ENCODE measurements at places on chromosomes 12 and 14.

- no peak for DNase-seq
These were observed 53.1 kb downstream of the CNTN1 start for GRCh38 chr12:40745386-40745785.

GRCh38 chr12:123961585-123962345, 10.9 kb downstream of the CCDC92 start:
- DNase-seq: no peak

DNA sequence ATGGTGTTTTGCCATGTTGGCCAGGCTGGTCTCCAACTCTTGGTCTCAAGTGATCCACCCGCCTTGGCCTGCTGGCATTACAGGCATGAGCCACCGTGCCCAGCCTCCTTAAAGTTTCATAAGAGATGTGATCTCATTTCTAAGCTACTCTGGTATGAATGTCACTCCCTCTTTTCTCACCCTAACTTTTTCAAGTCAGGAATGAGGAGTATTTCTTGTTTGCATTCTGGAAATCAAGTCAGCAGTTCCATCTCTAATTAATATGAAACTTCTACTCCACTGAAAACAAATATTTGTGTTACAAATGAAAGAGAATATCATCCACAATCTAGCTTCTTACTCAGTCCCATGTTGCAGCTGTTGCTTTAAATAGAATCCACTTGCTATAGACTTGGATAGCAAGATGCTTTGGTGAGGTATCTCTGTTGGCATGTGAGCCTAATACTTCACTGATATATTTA, 61.3 kb downstream of the ARF6 start:
- no peak for DNase-seq

DNA sequence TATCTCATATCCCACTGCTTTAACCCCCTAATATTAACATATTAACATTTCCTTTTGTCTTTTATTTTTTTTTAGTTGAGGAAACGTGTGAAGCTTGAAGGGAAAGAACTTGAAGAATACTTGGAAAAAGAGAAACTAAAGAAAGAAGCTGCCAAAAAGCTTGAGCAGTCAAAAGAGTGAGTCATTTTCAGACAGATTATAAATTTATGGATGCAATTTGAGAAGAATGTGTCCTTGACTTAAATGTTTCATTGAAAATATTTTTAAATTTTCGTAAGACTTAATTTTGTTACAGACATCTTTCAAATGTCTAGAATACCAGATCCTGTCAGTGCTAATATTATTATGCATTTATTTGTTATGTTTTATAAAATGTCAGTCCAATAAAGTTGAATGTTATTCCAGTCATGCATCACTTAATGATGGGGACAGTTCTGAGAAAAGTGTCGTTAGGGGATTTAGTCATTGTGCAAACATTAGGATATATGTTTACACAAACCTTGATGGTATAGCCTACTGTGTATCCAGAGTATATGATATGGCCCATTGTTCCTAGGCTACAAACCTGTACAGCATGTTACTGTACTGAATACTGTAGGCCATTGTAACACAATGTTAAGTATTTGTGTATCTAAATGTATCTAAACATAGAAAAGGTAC, 32.6 kb downstream of the CPSF2 start:
- DNase-seq: no peak

DNA sequence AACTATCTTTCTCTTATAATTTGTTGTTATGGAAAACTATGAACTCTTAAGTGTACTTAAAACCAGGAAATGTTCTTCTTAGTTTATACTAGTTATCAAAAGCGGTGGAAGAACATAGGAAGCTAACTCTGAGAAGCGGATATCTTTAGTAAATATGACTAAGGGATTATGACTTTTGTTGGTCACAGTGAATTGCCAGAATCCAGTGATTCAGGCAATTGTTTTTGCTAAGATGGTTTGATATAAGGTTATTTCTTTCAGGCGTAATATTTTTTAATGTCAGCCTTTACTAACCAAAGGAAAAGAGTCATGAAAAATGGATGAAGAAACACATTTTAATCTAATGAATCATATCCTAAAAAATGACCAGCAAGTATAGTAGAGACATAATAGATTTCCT, 473.5 kb downstream of the FOXG1 start:
- DNase-seq: no peak

DNA sequence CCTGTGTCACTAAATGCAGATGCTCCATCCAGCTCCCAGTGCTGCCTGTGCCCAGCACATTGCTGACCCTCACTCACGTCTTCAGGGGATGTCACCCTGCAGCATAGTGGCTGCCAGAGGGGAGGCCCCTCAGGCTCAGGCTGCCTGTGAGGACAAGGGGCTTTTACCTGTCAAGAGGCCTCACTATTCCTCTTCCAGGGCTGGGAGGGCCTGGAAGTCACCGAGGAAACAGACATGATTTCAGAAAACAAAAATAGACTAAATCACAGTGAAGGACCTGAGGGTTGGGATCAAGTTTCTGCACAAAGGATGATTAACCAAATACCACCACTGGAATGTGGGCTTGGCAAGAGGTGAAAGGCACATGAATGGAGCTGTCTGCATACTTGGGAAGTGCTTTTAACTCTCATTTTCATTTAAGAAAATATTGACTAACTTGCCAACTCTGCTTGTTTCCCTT, 1202.3 kb downstream of the BCL11B start:
- peak; percentile 75 for DNase-seq

DNA sequence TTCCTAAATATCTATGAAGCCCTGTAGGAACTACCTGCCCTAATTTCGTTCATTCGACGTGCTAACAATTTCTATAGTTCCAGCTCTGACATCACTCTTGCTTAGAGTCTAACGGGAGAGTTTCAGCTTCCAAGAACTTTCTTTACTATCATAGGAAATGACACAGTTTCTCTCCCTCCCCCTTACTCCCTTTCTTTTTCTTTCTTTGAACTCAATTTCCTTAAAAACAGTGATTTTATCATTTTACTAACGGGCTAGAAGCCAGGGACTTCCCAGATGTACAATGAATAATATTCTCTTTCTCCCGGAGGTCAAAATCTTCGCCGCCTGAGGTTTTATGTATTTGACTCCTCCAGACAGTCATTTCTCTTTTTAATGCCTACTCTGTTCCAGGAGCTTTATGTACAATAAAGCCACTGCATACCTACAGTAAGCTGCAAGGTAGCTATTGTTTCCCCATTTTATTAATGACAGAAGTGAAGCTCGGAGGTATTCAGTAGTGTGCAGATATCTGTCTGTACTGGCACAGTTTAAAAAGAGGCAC, 15.7 kb downstream of the SMCO2 start:
- no peak for DNase-seq

DNA sequence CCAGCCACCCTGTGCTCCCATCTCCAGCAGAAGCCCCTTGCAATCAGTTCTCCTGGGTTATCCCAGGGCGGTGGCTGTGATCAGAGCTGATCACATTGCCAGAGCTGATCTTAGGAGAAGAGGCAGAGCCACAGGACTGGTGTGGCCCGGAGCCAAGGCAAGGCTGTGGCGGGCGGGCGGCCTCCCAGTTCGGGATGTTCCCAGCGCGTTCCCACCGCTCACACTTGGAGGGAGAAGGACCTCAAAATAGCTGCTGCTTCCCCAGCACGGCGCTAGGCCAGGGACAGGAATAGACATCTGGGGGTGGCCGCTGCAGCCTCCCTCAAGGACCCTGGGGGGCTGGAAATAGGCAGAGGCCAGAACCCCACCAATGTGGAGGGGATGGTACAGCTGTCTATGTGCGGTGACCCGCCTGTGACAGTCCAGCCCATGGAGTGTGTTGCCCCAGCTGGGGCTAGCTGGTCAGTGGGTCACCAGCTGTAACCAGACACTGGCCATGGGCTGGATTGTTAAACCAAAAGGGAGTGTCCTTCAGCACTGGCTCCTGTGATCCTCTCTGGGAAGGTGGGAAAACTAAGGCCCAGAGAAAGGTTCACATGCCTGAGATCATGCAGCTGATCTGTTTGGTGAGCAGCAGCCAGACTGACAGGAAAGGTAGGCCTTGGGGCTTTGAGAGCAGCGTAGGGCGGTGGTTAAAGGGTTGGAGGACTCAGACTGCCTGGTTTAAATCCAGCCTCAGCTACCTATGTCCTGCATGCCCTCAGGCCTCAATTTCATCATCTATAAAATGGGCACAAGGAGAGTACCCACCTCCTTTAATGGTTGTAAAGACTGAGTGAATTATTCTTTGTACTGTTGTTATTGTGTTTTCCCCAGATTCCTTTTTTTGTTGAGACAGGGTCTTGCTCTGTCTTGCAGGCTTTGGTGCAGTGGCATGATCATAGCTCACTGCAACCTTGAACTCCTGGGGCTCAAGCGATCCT, 8.0 kb upstream of the POP5 start:
- DNase-seq: no peak

- DNase-seq: no peak
These were observed 88.9 kb downstream of the ESRRB start for GRCh38 chr14:76464856-76465255.

DNA sequence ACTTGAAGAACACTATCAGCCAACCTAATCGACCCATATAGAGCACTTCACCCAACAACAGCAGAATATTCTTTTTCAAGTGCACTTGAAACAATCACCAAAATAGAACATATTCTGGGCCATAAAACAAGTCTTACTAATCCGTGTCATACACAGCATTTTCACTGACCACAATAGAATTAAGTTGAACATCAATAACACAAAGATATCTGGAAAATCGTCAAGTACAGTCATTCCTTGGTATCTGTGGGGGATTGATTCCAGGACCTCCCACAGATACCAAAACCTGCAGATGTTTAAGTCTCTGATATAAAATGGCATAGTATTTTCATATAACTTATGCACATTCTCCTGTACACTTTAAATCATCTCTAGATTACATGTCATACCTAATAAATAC, 295.7 kb downstream of the BCL11B start:
- DNase-seq: no peak

GRCh38 chr12:67377541-67377940, 108.4 kb downstream of the CAND1 start:
- DNase-seq: peak; percentile 60

GRCh38 chr12:120720234-120720986, 5.2 kb upstream of the ACADS start:
- DNase-seq: peak; percentile 24

- DNase-seq: no peak
These were observed 50.0 kb upstream of the STON2 start for GRCh38 chr14:81450100-81450531.

GRCh38 chr12:71456316-71456715, 16.7 kb downstream of the LGR5 start:
- DNase-seq: no peak

- no peak for DNase-seq
These were observed 90.9 kb downstream of the B4GALNT3 start for GRCh38 chr12:550473-551260.

DNA sequence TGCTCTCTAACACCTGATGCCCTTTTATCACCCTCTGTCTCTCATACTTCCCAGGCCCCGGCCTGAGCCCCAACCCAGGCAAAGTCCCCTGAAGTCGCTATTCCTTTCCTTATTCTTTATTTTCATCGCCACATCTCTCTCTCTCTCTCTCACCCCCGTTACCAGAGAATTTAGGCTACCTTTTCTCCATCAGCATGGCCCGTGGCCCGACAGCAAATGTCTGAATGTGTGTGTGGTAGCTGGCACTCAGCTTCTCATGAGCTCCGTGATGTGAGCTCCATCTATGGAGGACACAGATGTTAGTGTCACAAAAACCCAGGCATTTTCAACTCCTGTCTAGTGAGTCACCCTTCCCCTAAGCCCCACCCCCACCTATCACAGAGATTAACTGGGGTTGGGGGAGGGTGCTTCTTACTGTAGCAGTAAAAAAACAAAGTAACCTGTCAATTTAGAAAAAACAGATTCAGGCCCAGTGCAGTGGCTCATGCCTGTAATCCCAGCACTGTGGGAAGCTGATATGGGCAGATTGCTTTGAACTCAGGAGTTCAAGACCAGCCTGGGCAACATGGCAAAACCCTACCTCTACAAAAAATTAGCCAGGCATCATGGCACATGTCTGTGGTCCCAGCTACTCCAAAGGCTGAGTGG, 53.8 kb downstream of the VCPKMT start:
- no peak for DNase-seq

GRCh38 chr12:3611860-3612703, 121.1 kb downstream of the PRMT8 start:
- no peak for DNase-seq

DNA sequence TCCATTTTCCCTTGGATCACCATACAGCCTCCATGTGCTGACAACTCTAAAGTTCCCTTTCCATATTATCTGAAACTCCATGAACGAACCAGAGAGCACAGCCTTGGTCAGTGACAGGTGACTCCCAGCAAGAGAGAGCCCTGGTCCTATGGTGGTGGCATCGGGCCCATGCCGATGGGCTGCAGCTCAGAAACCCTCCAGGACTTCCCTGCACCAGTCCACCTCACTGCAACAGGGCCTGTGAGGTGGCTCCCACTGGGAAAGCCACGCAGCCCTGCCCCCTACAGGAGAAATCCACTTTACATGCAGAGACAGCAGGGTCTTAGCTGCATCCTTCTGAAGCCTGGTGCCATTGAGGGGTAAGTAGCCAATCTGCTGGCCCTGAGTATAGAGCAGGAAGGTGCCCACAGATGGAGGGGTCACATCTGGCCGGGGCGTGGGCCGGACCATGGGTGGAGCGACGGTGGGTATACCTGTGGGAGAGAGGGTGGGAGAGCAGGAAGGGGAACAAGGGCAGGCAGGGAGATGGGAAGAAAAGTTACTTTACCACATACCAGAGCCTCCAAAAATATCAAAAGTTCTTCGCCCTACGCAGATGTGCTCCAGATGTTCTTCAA, 24.7 kb downstream of the RTRAF start:
- no peak for DNase-seq

DNA sequence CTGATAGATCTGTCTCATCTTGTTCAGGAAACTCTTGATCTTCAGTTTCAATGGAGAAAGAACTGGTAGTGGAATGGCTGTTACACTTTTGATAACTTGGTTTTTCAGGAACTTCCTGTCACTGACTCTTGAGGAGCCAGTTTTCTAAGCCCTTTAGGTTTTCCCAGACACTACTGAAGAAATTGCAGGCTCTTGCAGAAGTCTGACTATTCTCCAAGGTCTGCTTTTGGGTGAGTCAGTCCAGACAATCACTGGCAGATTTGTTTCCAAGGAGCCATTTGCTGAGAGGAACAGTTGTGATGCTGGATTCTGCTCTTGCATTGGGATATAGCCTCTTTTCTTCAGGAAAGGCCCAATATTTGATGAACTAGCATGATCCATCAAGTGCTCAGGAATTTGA, 468.0 kb downstream of the FUT8 start:
- DNase-seq: no peak

- no peak for DNase-seq
These were observed 211.6 kb upstream of the SFSWAP start for GRCh38 chr12:131499160-131499863.

GRCh38 chr12:48414021-48414420, 58.3 kb upstream of the ANP32D start:
- DNase-seq: no peak

- no peak for DNase-seq
These were observed 6.9 kb downstream of the LMO3 start for GRCh38 chr12:16599081-16599480.

GRCh38 chr12:128008341-128008740, 258.6 kb upstream of the TMEM132C start:
- no peak for DNase-seq

DNA sequence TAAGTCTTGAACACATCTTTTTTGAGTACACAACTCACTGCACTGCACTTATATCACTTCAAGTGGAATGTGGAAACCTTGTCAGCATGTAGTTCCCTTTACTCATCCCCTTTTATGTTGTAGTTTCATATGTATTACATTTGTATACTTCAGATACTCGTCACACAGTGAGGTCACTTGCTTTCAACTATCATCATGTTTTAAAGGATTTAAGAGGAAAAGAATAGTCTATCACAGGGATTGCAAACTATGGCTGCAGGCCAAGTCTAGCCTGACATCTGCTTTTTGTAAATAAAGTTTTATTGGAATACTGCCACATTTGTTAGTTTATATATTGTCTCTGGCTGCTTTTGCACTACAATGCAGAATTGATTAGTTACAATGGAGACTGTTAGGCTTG, 24.3 kb downstream of the CNOT2 start:
- no peak for DNase-seq

Data from epithelial cell of prostate (primary cell).